ENCODE measurements at places on chromosomes 3 and 15.

- DNase-seq = no peak
These were observed 31.1 kb upstream of the PPIB start for GRCh38 chr15:64193971-64194370.

DNA sequence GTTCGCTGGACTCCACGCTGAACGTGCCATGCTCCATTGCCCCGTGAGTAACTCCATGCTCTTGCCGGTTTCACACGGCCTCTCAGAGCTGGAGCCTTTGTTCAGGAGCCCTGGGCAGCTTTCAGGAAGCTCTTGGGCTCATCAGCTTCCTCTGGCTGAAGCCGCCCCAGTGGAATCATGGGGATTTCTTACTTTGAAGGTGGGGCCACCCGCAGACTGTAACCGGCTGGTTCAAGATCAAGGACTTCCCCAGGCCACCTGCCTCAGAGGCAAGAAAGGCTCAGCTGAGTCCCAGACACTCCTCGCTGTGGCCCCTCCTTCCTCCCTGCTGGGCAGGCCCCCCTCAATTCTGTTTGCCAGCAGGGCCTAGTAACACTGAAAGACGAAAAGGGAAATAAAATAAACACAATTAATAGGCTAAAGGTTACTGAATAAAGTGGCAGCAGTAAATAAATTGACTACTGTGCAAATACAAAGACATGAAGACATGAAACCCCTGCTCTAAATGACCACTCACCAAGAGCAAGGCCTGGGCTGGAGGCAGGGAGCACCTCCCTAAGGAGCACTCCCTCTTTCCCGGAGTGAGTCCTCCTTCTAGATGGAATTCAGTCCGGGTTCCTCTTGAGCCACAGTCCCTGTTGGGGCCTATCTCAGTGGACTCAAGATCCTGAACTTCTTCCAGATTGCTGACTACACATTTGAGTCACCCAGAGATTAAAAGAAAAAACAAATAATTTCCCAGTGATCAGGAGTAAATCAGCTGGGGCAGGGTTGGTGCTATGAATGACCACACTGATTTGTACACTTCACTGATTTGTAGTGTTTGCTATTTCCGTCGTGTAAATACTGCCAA, 51.0 kb downstream of the ZDHHC19 start:
- peak; percentile 16 for DNase-seq

- no peak for DNase-seq
These were observed 31.6 kb upstream of the GATA2 start for GRCh38 chr3:128524374-128525299.

- no peak for DNase-seq
These were observed 86.2 kb downstream of the RFTN1 start for GRCh38 chr3:16427103-16427965.

GRCh38 chr15:75836959-75837334, 6.3 kb upstream of the UBE2Q2 start:
- DNase-seq = peak; percentile 61

DNA sequence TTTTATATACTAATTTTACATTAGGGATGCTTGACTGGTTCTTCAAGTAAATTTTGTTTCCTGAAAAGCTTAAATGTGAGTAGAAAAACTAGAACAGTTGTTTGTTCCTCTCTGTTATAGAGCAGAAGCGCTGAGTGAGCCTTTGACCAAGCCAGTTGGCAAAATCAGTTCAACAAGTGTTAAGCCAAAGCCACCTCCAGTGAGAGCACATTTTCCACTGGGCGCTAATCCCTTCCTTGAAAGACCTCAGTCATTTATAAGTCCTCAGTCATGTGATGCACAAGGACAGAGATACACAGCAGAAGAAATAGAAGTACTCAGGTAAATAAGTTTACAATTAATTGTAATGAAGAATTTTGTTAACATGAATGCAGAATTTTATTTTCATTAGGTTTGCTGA, 14.6 kb downstream of the CAPN7 start:
- DNase-seq = no peak
